ENCODE measurements at places on chromosomes 3 and 15.
A peak's percentile ranks its signal among the peaks of the same experiment; 100 is the strongest.

GRCh38 chr3:103077910-103078309, 643.1 kb downstream of the ZPLD1 start:
- DNase-seq, result no peak

DNA sequence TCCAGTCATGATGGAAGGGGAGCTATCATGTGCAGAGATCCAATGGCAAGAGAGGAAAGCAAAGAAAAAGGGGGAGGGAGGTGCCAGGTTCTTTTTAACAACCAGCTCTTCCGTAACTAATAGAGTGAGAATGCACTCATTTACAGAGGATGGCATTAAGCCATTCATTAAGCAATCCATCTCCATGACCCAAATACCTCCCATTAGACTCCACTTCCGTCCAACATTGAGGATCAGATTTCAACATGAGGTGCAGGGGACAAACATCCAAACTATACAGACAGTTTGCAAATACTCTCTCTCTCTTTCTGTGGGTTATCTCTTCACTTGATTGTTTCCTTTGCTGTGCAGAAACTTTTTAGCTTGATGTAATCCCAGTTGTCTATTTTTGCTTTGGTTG, 21.2 kb downstream of the ZDHHC23 start:
- no peak for DNase-seq

- peak; percentile 76 for DNase-seq
Observed at GRCh38 chr3:30199096-30199759, 407.2 kb upstream of the TGFBR2 start.

DNA sequence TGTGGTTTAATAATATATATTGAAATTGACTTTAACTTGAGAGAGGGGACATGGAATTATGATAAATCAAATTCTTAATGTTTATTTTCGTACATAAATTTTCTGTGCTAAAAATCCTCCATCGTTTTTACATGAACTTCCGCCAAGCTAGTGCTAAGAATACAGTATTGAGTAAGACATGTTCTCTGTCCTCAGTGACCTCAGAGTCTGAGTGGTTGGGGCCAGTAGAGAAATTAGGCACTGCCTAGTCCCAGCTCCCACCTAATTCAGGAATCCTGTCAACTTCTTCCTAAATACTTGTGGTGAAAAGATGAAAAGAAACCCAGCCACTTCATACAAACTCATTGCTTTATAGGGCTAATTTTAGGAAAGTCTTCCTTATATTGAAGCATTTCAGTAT, 110.3 kb downstream of the PPP2R3A start:
- DNase-seq, result no peak

- DNase-seq, result no peak
Observed at GRCh38 chr15:60379525-60380274, 18.1 kb downstream of the ANXA2 start.

DNA sequence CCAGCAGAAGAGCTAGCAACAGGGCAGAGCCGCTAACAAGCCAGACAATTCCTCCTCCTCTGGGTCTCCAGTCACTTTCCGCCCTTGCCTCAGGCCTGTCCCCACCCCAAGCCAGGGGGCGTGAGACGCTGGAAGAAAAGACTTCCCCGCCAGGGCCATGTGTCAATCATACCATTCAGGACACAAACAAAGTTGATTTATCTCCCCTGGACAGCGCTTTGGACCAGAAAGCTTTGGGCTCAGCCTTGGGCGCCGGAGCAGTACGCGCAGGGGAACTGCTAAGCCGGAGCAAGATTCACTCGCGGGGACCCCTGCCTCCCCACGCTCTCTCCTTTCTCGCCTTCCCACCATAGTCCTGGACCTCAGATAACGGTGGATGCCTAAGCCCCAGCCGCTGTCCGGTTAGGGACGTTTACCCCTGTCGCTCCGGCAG, 479 bp downstream of the LRRC2 start:
- no peak for DNase-seq

DNA sequence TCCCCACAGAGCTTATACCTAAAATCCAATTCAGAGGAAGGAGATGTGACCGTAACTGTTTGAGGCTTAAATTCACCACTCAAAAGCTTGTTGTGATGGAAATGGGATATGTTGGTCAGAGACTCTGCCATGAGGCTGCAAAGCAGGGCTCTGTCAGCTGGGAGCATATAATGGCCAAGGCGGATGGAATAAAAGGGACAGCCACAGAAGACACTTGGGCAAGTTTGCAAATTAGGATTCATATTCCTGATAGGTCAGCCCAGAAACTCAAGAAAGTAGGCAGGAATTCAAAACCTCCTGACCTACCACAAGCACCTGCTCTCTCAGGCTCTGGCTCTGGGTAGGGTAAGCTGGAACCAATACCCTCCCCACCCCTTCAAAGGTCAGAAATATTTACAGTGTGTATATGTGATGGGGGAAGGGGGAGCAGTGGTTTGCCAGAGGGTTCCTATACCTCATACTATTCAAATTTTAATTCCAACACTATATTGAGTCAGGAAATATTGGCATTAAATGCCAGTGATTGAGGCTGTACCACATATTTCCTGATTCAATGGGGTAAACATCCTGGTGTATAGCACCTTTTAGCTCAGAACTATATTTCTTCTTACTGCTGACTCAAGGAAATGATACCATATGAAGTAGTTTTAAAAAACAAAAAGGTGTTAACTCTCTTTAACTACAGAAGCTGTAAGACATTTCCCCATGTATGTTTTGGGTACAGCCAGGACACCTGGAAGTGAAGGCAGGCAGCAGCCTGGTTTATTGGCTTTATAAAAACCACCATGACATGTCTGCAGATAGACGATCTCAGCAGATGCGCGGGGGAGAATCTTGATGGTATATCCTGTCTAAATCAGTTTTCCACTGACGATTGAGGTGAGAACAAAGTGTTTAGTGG, 19.2 kb downstream of the FYCO1 start:
- no peak for DNase-seq

- DNase-seq, result peak; percentile 72
Observed at GRCh38 chr3:168094877-168095610, 680 bp downstream of the GOLIM4 start.

GRCh38 chr3:13192471-13193213, 119.4 kb upstream of the IQSEC1 start:
- no peak for DNase-seq

DNA sequence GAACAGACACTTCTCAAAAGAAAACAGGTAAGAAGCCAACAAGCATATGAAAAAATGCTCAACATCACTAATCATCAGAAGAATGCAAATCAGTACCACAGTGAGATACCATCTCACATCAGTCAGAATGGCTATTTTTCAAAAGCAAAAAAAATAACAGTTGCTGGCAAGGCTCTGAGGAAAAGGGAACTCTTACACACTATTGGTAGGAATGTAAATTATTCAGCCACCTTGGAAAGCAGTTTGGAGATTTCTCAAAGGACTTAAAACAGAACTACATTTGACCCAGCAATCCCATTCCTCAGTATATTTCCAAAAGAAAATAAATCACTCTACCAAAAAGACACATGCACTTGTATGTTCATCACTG, 95.6 kb downstream of the APBA2 start:
- no peak for DNase-seq

DNA sequence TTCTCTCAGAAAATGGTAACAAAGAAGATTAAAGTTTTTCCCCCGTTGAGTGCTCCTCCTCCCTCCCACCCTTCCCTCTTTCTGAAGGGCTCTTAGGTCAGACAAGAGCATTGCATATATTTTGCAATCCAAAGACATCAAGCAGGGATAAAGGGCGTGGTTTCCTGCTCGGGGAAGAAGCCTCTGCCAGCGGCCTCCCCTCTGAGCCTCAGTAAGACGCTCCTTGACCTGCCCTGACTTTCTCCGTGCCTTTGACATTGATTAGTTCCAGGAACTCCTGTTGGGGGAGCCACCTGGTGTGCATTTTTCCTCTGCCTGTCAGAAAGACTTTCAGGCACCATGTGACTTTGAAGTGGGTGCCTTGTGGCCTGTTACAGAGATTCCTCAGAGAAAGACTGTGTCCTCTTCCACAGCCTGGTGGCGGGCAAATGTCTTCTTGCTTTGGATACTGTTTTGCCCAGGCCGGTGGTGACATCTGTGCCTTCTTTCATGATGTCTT, 87.2 kb upstream of the TBL1XR1 start:
- DNase-seq, result peak; percentile 59

DNA sequence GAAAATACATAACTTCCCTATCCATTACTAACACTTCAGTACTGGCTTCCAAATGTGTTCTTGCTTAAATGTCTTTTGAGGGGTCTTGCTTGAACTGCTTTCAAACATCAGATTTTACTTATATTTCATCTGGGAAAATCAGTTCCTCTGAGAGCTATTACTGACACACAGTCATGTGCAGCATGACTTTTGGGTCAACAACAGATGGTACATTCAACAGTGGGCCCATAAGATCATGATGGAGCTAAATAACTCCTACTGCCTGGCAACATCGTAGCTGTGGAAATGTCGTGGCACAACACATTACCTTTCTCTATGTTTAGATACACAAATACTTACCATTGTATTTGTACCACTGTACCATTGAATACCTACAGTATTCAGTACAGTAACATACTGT, 43.8 kb downstream of the WWTR1 start:
- no peak for DNase-seq

DNA sequence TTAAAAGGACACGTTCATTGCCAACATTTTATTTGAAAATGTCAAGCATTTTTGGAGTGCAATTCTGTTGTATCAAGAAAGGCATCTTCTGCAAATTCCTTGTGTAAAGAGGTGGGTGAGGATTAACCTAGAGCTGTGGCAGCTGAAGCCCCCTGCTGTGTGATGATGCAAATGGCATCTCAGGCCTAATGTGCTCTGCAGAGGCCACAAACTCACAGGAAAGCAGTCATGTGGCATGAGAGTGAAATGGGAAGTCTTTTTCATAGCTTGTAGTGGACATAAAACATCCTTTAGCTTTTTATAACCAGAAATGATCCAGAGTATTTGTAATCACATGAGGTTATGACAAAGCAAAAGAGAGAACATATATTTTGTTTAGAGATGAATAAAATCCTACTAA, 6.4 kb downstream of the CADM2 start:
- no peak for DNase-seq

DNA sequence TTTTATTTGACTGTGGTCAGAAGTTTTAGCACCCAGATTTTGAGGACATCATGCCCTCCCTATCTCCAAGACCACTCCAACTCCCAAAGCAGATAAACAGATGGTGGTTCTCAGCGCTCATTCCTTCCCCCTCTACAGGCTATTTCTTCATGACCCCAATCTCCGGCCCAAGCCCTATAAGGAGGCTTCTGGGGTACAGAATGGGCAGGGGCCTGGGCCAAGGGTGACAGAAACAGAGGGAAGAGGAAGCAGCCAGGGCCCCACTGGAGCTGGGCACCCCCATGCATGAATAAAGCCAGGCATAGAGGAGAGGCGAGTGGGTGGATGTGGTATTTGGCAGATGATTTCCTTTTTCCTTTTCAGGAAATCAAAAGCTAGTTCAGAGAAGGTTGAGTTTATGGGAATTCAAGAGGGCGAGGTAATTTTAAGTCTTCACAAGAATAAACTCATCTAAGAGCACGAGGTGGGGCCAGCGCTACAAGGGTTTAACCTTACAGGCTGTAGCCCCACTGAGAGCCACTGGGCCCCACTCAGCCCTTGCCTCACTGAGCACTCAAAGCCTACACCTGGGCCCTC, 104.8 kb upstream of the HERC1 start:
- DNase-seq, result no peak

DNA sequence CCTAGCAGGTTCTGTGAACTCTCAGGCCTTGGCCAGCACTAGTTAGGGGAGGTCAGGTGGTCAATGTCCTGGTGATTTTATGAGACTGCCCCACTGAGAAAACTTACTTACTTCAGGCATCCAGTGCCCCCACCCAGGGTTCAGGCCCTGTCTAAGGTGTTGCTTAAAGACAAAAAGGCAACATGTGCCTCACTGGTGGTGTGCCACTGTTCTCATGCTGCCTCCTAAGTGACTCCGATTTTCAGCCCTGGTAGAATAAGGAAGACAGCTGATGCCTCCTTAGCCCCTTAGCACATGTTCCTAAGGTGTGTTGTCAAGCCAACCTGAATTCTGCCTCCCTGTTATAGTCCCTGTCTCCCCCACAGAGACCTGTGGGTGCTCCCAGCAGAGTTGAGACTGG, 5.3 kb downstream of the RBM15B start:
- DNase-seq, result no peak

GRCh38 chr15:53312707-53313106, 446.8 kb downstream of the WDR72 start:
- no peak for DNase-seq

GRCh38 chr3:81579744-81580143, 181.7 kb downstream of the GBE1 start:
- no peak for DNase-seq

DNA sequence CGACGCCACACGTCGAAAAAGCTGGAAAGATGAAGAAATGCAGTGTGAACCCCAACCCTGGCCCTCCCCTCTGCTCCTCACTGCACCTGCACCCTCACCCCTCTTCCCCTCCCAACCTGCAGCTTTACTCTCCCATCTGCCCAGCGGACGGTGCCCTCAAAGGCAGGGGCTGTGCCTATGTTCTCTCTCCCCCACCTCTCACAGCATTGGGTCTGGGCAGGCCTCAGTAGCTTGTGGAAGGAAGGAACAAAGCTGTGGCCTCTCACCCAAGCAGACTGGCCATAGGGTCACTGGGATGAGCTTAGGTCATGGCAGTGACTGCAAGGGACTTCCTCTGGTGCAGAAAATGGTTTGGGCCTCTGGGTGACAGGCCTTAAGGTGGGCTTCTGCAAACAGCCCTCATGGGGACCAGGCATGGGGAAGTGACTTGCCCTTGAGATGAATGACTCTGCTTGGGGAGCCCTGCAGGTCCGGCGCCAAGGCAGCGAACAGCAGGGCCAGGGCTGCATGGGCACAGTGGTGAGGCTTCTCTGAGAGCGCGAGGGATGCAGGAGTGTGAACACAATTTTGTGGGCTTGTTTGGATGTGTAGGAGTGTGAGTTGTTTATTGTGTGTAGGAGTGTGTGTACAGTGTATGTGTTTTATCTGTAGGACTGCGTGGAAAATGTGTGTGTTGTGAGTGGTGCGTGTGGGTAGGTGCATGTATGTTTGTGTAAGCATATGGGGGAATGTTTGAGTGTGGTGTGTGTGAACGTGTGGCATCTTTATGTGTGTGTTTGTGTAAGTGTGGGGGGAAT, 29.2 kb downstream of the SRPRB start:
- DNase-seq, result no peak

- DNase-seq, result no peak
Observed at GRCh38 chr15:62453375-62453774, 288.3 kb upstream of the C2CD4B start.

Data from transverse colon (tissue), 4 donors.